Activated naive CD8-positive, alpha-beta T cell treated with anti-CD3 and anti-CD28 coated beads, Interleukin-2, amount 10 ng/mL, durations not matched to agents 7 days and 5 days (primary cell): ENCODE measurements at places on chromosomes 4 and X. TPM values are rescaled to one million over a fixed set of nuclear protein-coding genes. Genes with fewer than 3 reads are reported as not detected.

- no peak for DNase-seq
These were observed 55.0 kb downstream of the BEX3 start for GRCh38 chrX:103431316-103431715.

DNA sequence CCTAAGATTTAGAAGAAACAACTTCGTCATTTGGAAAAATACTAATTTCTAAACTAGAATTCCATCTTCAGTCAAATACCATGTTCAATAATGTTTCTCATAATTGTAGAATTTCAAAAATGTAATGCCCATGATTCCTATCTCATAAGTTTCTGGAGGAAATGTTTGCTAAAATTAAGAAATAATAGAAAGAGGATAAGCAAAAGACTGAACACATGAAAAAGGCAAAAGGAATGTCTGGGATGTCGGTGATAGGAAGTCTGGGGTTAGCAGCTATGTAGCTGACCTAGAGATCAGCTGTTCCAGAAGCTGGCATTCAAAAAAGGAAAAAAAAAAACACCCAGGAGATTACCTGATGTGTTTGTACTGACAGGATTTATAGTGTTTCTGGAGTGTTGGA, 18.9 kb upstream of the PCDH10 start:
- no peak for DNase-seq

DNA sequence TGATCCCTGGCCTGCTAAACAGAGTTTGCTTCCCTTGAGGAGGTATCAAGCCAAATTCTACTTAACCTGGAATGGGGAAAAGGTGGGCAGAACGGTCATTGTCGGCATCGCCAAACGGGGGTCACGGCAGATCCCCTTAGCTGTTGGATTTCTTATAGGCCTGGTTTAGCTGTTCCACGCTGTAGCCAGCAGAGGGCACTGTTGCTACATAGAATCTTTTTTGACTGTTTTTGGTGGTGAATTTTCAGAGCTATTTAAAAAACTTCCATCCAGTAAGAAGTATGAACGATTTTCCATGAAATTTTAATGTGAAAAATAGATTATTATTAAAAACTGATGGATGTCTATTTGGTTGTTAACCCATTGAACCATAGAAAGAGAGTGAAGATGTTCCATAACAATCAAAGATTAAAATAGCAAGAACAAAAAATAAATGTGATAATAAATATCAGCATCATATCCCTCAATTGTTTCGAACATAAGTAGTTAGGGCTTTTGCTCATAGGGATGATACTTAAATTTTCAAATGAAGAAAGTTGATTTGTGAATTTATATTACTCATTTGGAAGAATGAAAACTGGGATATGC, 56.6 kb downstream of the LINC00632 start:
- DNase-seq, result peak; percentile 21

- DNase-seq, result no peak
These were observed 276.3 kb upstream of the TACR3 start for GRCh38 chr4:103996064-103996463.

DNA sequence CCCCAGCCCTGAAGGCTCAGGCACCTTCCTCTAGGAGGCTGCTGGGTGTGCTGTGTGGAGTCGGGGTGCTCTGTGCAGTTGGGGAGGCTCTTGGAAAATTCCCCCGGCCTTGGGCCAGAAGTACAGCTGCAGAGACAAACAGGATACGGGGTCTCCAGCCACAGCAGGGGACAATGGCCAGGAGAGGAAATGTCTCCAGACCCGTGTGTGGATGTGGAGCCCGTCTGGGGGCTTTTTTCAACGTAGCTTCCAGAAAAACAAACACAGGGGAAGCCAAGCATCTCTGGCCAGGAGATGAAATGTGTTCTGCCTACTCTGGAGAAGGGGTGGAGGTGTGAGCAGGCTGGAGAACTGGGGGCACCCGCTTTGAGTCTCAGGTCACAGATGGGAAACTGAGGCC, 3.7 kb upstream of the SH3TC1 start:
- no peak for DNase-seq

DNA sequence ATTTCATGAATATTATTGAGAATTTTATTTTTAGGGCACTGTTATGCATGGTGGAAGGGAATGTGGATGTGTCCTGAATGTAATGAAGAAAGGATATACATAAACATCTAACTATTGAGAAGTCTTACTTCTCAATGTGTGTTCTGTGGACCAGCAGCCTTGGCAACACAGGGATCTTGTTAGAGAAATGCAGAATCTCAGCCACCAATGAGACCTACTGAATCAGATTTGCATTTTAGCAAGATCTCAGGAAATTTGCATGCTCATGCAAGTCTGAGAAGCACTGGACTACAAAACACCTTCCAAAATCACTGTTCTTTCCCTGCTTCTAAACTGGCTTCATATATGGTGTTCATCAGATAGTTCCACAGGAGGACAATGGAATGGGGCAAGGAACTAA, 139.7 kb upstream of the WDFY3 start:
- no peak for DNase-seq

DNA sequence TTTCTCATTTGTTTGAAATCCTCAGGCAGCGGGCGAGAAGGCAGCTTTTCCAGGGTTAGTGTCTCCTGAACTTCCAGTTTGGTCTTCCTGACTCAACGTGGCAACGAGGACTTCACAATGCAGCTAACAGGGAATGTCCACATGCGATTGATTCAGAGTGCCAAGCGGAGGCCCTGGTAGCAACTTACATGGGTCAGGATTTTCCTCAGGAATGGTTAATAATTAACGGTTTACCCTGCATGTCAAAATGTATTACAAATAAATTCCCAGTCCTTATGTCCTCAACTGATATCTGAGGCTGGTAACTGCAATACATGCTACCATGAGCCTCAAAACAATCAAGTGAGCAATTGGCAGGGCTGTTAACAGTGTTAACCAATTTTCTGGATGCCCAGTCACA, 67.2 kb downstream of the MAP3K15 start:
- DNase-seq, result no peak

DNA sequence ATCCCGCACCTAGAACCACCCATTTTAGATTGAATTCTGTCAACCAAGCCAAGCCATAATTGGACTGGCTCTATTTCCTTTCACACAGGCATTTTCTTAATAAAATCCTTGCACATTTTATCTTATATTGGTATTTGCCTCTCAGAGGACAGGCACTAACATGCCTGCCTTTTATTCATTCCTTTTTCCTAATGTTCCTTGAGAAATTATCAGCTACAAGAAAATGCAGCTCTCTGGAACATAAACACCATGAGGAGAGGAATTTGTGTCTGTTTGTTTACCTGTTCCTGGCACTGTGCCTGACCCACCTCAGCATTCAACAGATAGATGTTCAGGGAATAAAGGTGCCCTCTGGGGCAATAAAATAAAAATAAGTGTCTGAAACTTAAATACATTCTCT, 116.2 kb downstream of the PDHA2 start:
- DNase-seq, result no peak

The MAOA gene
- 0.14 TPM for total RNA-seq

The PDLIM3 gene
- total RNA-seq, result not detected

The MAGEB10 gene
- not detected for total RNA-seq

The HAUS3 gene
- total RNA-seq, result 28.7 TPM

The HMGN5 gene
- total RNA-seq, result 1.6 TPM

The RHOXF2 gene
- not detected for total RNA-seq
